ENCODE measurements at places on chromosomes 4 and X.

- DNase-seq: no peak
Observed at GRCh38 chr4:48064349-48064748, 47.8 kb downstream of the NIPAL1 start.

- no peak for DNase-seq
Observed at GRCh38 chrX:16479206-16479869, 170.6 kb upstream of the S100G start.

GRCh38 chr4:32864713-32865351, 2144.7 kb downstream of the PCDH7 start:
- DNase-seq: no peak

DNA sequence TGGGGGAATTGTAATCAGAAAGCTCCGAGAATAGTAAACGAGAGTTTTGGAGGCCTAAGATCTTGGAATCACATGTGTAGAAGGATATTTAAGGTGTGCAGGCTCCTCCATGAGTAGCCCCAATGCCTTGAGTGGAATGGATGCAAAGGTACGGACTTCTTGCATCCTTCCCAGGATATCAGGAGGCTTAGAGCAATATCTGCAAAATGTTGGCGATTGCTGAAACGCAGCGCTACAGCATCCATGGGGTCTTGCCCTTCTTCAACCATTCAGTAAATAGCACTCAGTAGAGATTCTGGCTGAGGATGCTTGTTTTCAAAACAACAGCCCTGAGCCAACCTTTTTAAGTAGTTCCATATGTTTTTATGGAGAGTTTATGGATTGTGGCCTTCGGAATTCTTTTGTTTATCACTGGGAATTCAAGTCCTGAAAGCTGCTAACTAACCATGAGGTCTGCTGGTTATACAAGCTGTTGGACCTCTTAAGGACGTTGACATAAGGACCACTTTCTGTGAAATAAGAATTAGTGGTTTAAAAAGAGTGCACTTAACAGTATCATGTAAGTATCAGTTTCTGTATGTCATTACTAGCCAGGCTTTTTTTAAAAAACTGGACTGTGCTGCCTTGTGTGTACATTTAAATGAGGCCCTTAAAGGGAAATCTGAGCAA, 228.8 kb upstream of the PGRMC2 start:
- no peak for DNase-seq

GRCh38 chr4:108146336-108146735, 22.4 kb downstream of the LEF1 start:
- no peak for DNase-seq

DNA sequence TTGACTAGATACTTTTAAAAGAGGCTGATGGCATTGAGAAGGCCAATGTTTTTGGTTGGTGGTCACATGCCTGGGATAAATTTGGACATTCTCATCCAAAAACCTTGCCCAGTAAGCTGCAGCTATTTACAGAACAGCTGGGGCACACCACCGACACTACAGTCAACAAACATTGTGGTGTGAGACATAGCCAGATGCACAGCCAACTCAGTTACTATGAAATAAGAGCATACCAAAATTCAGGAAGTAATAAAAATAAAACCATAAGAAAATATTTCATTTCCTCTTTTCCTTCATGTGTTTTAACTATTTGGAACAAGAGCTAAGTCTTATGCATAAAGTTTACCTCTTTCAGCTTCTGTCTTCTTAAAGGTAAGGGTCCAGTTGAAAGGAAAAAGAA, 8.8 kb downstream of the PPM1K start:
- no peak for DNase-seq

GRCh38 chr4:154454710-154455109, 36.9 kb downstream of the DCHS2 start:
- DNase-seq: no peak

- DNase-seq: peak; percentile 15
Observed at GRCh38 chrX:140505421-140506337, 810 bp upstream of the SOX3 start.

- no peak for DNase-seq
Observed at GRCh38 chr4:108203377-108203776, 34.6 kb upstream of the LEF1 start.

DNA sequence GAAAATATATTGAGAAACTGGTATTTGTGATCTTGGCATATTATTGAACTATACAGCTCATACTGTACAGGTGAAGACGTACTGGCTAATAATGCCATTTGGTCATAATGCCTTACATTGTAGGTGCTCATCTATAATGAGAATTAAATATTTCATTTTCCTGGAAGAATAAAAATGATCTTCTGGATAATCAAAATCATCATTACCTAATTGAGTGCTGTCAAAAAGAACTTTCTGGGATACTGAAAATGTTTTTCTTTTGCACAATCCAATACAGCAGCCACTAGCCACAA, 4.1 kb downstream of the RASGEF1B start:
- DNase-seq: no peak

- peak; percentile 78 for DNase-seq
Observed at GRCh38 chrX:107678957-107679740, 50.8 kb downstream of the PRPS1 start.

- DNase-seq: no peak
Observed at GRCh38 chr4:95304898-95305297, 243.9 kb downstream of the UNC5C start.

GRCh38 chrX:133171962-133172708, 46.0 kb downstream of the TFDP3 start:
- no peak for DNase-seq

DNA sequence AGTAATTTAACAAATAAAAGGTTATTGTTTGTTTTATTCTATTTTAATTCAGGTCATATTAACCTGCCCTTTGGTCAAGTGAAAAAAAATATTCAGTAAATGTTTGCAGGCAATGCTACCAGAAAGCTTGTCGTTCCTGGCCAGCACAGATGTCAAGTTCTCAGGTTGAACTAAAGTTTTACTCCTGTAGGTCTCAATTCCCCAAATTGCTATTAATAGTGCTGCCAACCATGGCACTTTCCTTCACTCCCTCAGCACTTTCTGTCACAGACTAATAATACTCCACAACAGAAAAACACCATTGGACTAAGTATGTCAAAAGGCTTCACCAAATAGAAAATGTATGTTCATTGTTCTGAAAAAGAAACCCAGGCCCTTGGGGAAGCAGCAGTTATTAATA, 79.2 kb upstream of the C4orf54 start:
- no peak for DNase-seq

GRCh38 chrX:130771230-130771629, 131.8 kb downstream of the ENOX2 start:
- no peak for DNase-seq

- DNase-seq: no peak
Observed at GRCh38 chr4:80521438-80521837, 185.9 kb downstream of the CFAP299 start.

- no peak for DNase-seq
Observed at GRCh38 chr4:177271915-177272766, 37.5 kb upstream of the NEIL3 start.

DNA sequence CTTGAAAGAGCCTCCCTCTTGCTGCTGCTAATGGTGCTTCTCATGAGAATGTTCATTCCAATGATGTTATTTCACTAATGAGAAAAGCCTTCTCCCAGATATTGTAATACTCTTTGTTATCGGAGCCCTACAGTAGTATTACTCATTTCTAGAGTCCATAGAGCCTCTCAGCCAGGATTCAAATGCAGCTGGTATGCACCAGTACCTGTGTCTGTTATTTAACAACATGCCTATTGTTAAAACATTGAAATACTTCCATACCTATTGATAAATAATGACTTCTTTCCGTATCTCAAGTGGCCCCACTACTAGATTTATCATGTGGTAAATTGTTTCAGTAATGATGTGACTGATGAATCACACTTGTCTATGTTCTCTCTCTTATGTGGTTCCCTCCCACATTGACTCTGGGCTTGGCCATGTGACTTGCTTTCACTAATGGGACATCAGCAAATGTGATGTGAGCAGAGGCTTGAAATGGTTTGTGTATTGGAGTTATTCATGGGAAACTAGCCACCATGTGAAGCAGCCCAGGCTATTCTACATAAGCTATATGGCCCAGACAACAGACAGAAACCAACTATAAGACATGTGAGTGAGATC, 207.6 kb downstream of the THOC2 start:
- DNase-seq: no peak

- no peak for DNase-seq
Observed at GRCh38 chr4:37304612-37305011, 60.1 kb downstream of the NWD2 start.

DNA sequence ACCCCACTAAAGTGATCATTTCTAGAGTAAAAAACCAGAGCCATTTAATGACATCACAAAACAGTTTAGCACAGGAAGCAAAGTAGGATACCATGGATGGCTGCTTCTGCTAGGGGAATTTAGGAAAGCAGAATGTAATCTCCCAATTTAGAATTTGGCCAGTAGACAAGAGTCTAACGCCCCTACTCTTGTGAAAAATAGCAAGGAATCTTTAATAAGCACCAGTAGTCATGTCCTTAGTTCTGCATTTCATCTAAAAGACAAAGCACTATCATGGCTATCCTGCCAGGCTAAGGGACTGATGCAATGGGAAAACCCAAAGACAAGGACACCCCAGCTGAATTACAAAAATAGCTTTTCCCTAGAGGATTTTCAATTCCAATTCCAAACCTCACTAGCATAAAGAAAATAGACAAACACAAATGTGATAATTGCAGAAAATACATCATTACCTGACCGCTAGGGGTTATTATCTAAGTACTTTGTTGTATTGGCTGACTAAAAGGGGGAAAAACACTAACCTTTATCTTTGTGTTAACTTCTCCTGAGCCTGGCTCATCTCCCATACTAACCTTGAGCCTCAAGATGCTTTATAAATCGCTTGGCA, 2.6 kb upstream of the AMMECR1 start:
- no peak for DNase-seq

DNA sequence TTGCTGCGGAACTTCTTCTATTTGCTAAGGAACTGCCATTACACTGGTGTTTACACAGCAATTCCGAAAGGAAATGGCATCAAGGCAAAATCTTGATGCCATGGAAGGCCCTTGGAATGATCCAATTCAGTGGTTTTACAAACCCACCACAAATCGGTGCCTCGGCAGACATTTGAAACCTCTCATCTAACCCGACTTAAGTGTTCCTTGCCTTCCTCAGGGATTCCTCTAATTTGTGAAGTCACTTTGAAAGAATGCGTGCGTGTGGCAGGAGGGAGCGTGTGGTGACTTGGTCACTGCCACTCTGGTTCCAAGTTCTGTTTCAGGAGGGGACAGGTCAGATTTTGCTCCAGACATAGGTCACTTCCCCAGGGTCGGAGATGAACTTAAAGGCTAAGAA, 4.8 kb downstream of the NOP14 start:
- DNase-seq: no peak

DNA sequence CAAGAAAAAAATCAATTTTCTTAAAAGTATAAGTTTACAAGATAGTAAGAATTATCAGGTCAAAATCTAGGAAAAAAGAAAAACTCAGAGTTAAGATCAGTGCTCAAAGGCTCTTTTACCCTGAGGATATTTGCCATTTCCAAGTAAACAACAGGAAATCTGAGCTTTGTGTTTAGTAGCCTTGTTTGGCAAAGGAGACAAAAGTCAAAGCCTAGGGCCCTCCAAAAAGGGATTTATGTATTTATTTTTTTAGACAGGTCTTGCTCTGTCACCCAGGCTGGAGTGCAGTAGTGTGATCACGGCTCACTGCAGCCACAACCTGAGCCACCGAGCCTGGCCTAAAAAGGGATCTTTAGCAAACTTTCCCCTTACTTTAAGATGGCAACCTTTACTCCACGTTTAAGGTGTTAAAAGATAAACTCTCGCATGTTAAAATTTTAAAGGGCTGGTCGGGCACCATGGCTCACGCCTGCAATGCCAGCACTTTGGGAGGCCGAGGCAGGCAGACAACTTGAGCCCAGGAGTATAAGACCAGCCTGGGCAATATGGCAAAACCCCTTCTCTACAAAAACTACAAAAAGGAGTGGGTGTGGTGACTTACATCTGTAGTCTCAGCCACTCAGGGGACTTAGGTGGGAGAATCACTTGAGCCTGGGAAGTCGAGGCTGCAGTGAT, 21.3 kb upstream of the OPHN1 start:
- no peak for DNase-seq

- no peak for DNase-seq
Observed at GRCh38 chrX:24561121-24561520, 86.0 kb downstream of the PCYT1B start.

- DNase-seq: no peak
Observed at GRCh38 chrX:107936434-107936730, 45.8 kb downstream of the TEX13B start.

- peak; percentile 58 for DNase-seq
Observed at GRCh38 chrX:45850197-45850774, 649.6 kb upstream of the DIPK2B start.

- DNase-seq: no peak
Observed at GRCh38 chr4:16758255-16758654, 140.2 kb downstream of the LDB2 start.

DNA sequence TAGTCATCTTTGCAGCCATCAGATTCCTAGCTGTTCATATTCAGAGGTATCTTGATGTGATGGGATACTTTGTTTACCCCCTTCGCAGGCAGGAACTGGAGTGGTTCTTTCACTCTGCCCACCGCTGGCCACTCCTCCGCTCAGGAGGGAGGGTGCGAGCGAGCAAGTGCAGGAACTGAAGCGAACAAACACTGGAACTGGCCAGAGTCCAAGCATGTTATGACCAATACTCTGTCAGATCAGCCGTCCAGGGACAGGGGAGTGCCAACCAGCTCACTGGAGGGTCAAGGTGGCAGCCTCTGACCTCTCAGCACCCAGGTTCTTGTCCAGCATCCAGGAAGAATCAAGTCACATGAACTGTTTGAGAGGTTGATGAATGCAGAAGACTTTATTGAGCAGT, 18.0 kb upstream of the MANBA start:
- no peak for DNase-seq

GRCh38 chr4:98474408-98474844, 184.0 kb downstream of the TSPAN5 start:
- DNase-seq: no peak

GRCh38 chrX:103710609-103711008, at the start of gene TMEM31:
Gene TMEM31 (plus strand): TSS chrX:103710909. CDS start chrX:103712259, 1,350 bp downstream.
- DNase-seq: no peak

DNA sequence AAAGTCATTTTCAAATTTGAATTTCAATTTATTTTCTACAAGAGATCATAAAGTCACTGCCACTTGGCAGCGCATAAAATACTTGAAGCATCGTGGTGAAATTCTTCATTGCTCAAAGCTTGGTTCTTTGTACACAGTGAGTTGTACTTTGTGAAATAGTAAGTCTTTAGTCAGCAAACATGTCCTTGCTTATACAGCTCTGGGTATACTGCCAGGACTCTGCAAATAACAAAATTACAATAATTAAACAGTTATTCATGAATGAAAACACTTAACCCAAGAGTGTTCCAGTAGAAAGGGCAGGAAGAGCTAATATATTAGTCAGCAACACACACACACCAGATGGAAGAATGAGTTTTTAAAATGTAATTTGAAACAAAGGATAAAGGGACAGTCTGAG, 1300.9 kb upstream of the DIAPH2 start:
- DNase-seq: no peak

GRCh38 chr4:1907848-1908525, 36.8 kb downstream of the NSD2 start:
- DNase-seq: no peak
